ENCODE measurements at places on chromosomes 16 and 17.

GRCh38 chr16:951660-952301 is 19.0 kb downstream of the LMF1 start:
- no peak for DNase-seq

GRCh38 chr17:64572682-64573154 is 65.9 kb downstream of the CEP95 start:
- DNase-seq: no peak

GRCh38 chr17:7380321-7380720 is 568 bp upstream of the TNK1 start:
- DNase-seq: no peak

- no peak for DNase-seq
Measured at GRCh38 chr17:27453471-27453870, 2.8 kb upstream of the KSR1 start.

DNA sequence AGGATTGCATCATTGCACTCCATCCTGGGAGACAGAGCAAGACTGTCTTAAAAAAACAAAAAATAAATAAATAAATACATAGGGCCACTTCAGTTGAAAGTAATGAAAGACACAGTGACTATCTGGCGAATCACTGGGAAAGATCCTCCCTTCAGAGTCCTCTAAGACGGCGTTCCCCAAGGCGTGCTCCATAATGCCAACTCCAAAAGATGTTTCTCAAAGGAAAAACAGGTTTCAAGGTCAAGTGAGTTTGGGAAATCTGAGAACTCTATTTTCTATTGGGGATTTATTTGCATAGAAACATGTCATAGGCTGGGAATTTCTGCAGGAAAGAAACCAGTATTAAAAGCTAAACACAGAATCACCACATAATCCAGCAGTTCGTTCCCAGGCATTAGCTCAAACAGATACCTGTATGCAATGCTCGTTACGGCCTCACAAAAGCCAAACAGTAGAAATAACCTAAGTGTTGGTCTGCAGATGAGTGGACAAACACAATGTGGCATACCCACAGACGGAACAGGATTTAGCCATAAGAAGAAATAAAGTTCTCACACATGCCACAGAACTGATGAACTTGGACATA is 7.9 kb downstream of the KLHDC4 start:
- DNase-seq: no peak

DNA sequence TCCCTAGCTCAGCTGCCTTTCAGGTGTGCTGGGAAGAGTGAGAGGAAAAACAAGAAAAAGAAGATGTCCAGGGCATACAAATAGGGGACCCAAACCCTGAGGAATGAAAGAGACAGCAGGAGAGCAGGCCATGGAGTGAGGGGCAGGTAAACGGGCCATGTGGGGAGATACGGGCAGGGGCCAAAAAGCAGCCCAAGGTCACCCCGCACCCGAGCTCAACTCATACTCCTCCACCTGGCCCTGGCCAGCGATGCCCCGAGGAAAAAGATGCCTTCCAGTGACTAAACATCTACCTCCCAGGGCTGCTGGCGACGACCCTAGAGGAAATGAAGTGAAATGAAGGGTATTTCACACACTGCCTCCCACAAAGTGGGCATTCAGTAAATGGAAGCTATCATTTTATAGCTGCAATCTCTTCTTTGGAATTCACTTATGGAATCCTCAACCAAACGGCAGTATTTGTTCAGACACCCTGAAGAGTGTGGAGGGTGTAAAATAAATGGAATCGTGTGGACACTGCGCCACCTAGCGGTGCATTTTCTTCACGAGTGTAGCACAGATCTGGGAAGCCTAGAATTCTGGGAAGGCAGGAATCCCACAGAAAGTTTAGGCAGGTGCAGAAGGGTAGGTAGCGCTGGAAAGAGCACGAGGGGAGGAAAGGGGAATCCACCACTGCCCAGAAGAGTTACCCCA is 14.9 kb downstream of the ELAC2 start:
- peak; percentile 47 for DNase-seq

DNA sequence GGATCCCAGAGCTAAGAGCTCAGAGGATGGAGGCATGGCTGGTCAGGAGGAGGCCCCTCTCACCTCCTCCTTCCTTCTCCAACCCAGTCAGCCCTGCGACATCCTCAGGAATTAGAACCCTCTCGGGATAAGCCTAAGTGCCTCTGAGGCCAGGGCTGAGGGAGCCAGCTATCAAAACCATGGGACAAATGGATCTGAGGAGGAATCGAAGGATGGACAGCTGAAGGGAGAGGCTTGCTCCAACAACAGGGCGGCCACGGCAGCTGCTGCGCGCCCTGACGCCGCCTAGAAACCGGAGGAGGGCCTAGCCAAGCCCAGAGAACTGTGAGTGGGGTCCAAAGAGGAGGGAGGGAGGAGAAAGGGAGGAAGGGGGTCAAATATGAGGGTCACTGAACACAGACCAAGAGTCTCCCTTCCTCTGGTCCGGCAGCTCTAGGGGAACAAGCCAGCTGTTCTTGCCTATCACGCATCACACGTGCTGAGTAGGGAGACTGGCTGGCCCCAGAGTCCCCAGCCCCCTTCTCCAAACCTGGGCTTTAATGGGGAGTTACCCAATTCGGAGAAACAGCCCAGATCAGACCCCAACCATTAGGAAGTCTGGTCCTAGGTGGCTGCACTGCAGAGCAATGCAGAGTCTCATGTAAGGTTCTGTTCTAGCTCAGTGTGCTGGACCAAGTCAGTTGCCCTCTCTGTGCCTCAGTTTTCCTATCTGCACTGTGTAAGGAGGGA is 5.9 kb upstream of the HOXB13 start:
- DNase-seq: no peak

GRCh38 chr16:67269766-67270165 is 9.6 kb upstream of the PLEKHG4 start:
- no peak for DNase-seq

GRCh38 chr16:80527297-80527696 is 13.5 kb upstream of the DYNLRB2 start:
- DNase-seq: peak; percentile 19

GRCh38 chr16:30187971-30188561 is 4.7 kb downstream of the CORO1A start:
- no peak for DNase-seq

DNA sequence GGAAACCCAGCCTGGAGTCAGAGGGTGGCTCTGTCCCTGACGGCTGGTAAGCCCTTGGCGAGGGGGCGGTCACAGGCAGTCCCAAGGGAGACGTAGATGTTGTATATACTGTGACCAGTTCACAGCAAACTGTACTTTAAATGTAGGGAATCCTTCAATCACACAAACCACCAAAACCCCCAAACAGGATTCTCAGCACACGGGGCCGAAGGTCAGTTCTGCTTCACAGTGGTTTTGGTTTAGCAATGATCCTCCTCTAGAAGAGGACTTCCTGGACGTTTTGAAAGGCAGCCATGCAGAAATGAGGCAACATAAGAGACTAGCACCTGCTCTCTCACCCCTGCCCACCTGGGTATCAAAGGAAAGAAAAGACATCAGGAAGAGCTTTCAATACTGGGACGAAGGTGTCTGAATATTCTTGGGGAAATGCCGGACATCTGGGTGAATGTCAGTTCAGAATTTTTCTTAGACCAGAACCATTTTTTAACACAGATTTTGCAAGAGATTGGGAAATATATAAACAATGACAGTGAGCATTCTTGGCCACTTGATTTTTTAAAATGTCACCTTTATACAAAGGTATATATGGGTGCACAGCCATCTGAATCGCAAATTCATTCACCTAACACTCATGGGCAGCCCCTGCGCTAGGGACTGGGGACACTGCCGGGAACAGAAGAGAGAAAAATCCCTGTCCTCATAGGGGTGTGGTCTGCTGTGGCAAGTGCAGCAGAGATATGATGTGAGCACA is 74.2 kb downstream of the CRISPLD2 start:
- DNase-seq: no peak

DNA sequence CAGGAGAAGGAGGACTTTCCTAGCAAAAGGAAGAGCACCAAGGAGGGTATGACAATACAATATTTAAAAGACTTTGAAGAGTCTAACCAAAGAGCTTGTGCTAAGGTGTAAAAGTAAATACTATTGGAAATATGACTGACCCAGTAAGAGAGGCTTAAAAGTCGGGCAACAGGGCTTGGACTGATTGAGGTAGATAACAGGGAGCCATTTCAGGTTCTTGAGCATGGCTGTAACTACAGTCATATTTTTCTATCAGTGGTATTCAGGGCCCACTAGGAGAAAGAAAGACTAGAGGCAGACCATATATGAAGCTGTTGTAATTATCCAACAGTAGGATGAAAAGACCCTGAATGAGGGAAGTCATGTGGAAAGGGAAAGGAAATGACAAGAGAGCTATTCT is 62.3 kb downstream of the SMURF2 start:
- no peak for DNase-seq

DNA sequence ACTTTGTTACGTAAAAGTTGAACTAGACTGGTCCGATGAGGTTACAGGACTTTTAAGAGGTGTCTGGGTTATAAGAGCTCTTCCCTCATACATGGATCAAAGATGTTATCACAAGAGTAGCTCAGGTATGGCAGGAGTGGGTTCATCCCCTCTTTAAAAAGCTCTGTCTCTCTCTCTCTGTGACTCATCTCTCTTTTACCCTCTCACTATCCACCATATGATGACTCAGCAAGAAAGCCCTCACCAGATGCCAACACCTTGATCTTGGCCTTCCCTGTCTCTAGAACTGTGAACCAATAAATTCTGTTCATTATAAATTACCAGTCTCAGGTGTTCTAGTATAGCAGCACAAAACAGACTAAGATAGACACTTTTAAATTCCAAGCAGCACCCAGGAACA is 1.9 kb upstream of the CLEC19A start:
- no peak for DNase-seq

- no peak for DNase-seq
Measured at GRCh38 chr17:1304962-1305563, 25.6 kb downstream of the TRARG1 start.

- DNase-seq: no peak
Measured at GRCh38 chr17:74712756-74713155, at the start of gene CD300LF. Gene CD300LF (minus strand): TSS chr17:74712923. CDS start chr17:74712866, 57 bp downstream.

DNA sequence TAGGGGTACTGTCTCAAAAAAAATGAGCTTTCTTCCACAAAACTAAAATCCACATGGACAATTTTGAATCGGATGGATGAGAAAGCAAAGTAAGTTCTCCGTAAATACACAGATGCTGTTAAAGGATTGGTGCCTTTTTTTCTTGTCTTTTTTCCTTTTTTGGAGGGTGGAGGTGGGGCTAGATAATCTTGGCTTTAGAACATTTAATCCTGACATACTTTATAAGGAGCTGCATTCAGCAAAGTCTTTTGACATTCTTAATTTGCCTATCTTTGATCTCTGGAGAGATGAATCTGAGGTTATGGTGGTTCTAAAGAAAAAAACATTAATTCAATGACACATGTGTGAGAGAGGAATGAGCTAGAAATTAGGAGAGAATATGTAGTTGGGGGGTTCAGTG is 312.3 kb upstream of the KCNJ16 start:
- DNase-seq: no peak

DNA sequence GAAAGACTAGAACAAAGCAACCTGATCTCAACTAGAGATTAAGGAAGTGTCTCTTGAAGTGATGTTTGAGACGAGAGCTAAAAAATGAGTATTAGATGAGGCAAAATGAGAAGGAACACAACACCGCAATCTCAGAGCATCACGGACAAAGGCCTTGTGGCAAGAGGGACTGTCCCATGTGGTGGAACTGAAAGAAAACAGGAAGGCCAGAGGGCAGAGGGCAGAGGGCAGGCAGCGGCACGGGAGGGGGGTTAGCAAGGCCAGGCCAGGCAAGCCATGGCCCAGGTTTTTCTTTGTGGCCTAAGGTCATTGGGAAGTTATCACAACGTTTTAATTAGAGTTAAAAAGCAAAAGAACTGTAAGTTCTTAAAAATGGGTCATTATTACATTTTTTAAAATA is 22.5 kb downstream of the RPA1 start:
- no peak for DNase-seq

DNA sequence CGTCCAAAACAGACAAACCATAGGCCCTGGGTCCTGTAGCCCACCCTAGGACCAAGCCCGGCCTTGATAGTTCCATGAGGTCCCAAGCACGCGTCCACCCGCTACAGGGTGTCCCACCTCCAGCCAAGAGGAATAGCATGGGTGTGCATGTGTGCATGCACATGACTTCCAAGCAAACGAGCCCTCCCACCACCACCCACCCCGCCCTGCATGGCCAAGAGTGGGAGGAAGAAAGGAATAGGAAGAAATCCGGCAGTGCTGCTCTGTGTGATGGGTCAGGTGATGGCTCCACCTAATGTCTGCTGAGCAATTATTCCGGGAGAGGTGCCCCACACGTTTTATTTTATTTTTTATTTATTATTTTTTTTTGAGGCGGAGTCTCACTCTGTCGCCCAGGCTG is 184.6 kb downstream of the ZNF423 start:
- DNase-seq: no peak

DNA sequence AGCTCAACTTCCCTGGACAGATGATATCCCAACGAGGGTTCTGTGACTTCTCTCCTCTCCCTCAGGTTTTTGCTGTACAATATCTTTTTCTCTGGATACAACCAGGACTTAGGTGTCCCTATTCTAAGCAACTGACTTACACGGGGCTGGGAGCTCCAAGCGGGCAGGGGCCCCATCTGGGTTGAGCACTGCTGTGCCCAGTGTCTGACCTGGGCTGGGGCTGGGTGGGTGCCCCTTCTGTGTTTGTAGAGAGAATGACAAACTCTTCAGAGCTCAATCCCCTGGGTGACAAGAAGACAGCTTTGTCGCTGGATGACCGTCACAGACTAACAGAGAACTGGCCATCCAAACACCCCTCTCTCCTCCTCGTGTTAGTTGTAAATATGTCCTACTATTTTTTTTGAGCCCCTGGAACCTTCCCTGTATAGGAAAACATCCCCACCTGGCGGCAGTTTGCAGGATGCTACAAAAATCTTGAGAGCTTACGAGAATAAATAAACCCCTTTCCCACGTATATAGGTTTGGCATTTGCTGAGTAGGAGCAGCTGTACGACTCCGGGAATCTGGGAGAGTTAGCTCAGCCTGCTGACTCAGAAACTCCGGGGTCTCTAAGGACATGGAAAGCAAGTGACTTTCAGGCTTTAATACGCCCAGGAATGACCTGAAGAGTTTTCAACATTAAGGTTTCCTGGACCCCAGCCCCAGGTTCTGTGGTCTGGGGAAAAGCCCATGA is 23.7 kb upstream of the RCVRN start:
- no peak for DNase-seq

DNA sequence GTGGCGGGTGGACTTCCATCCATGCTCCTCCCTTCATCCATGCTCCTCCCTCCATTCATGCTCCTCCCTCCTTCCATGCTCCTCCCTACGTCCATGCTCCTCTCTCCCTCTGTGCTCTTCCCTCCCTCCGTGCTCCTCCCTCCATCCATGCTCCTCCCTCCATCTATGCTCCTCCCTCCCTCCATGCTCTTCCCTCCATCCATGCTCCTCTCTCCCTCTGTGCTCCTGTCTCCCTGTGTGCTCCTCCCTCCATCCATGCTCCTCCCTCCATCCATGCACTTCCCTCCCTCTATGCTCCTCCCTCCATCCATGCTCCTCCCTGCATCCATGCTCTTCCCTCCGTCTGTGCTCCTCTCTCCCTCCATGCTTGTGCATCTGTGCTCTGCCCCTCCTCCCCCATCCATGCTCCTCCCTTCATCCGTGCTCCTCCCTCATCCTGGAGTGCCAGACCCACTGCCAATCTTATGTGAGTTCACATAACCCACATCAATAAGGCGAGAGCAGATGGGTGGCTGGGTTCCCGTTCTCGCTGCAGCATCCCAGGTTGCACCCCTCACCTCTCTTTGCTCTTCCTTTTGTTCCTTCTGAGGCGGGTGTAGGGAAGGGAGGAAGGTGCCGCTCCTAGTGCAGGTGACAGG is 22.8 kb downstream of the KSR1 start:
- DNase-seq: no peak

- no peak for DNase-seq
Measured at GRCh38 chr16:72957303-72958277, 90.3 kb downstream of the ZFHX3 start.

Measured in stimulated activated CD4-positive, alpha-beta T cell treated with anti-CD3 and anti-CD28 coated beads, Interleukin-4, amount 100 ng/mL, for 4 hours (primary cell).